ENCODE measurements at places on chromosomes 4 and X.
A peak's percentile ranks its signal among the peaks of the same experiment; 100 is the strongest.

- DNase-seq: no peak
Measured at GRCh38 chrX:38732866-38733265, 68.4 kb upstream of the MID1IP1 start.

GRCh38 chrX:37818031-37818430, 29.3 kb downstream of the DYNLT3 start:
- no peak for DNase-seq

DNA sequence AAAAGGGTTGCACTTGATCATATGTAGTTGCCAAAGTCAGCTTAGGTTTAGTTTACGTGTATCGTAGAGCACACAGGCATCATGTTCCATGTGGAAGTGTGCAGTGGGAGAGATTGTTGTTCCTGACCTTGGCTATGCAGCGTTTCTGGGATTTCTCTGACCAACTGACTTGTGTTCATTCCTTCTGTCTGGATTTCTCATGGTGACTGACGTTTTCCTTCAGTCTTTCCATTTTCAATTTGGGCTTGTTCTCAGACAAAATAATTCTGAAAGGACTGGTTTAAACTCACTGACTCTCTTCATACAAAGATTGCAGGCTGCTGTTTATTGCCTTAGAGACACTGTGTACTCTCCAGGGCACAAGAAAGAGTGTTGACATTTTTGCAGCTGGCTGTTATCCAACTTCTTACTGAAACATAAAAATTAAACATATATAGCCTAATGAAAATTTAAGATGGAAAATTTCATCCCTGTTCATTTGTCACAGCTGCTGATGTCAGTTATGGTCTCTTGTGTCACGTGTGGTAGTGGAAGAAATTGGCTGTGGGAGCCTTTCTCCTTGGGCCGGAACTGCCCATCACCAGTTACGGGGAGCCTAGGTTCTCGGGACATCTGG, 95.4 kb downstream of the TNIP2 start:
- DNase-seq: no peak

- no peak for DNase-seq
Measured at GRCh38 chr4:17285747-17286146, 226.1 kb downstream of the QDPR start.

DNA sequence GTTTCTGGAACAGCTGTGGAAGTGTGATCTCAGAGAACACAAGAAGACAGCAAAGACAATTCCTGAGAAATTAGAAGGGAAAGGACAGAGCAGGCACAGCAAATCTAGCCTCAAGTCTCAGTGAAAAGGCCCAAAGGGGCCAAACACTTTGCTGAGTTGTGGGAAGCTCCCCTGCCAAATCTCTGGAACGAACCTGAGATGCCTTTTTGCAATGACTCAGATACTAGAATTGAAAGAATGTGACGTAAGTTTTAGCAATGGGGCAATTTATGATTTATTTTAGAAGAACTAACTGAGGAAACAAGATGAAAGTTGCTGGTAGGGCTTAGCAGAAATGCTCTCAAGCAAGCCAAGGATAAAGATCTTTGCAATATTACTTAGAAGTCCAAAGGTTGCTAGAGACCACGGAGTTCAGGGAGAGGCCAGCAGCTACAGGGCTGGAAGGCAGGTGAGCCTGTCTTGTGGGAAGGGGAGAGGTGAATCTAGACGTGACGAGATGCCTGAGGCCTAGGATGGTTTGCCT, 92.8 kb downstream of the AMELX start:
- no peak for DNase-seq

- no peak for DNase-seq
Measured at GRCh38 chr4:139470997-139471665, 17.2 kb downstream of the RAB33B start.

- no peak for DNase-seq
Measured at GRCh38 chr4:150368667-150369066, 213.3 kb upstream of the MAB21L2 start.

DNA sequence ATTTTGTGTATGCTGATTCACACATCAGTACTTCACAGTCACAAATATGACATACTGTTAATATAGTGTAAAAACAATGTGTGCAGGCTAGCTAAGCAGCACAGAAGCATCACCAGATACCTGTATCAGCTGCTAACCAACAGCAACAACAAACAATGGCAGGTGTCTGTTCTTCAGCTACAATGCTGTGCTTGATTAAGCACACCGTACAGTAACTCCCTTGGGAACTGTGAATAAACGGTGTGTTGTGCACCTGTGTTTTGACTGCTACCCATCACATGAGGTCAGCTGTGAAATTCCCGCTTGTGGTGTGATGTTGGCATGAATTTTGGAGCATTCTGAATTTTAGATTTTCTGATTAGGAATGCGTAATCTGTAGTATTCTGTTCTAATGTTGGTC, 379.7 kb upstream of the FAT1 start:
- DNase-seq: no peak

GRCh38 chr4:156294577-156294976, 340.9 kb upstream of the CTSO start:
- no peak for DNase-seq

GRCh38 chr4:87985097-87985886, 9.8 kb downstream of the SPP1 start:
- DNase-seq: peak; percentile 35

DNA sequence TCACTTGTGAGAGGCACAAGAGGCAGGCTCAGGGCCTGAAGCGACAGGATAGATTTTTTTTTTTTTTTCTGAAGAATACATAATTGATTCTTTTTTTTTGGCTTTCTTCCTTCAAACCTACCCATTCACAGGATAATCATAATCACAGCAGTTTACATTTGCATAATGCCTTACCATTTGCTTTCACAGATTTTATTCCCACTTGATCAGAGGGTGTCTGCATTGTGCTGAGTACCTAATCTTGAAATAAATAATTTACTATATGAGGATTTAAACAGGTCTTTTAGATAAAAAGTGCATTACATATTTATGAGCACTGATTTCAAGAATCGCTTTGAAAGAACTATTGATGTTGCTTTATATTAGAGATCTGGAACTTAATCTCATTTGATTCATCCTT, 219.3 kb downstream of the SPRY1 start:
- DNase-seq: no peak

DNA sequence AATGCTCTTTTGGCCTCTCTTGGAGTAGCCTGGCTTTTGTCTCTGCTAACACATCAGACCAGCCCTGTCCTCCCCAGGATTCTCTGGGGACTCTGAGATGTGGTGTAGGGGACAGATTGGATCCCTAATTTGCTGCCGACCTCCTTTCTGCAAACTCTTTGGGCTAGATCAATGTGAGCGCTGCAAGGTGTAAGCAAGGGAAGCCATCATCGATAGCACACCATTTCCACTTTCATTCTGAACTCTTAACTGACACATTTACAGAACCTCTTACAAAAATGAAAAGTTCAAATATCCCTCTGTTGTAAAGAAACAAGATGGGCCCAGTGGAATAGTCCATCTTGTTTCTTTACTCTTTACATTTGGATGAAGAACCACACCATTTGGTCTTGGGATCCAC, 46.6 kb downstream of the PGRMC2 start:
- no peak for DNase-seq

- no peak for DNase-seq
Measured at GRCh38 chr4:65250916-65251315, 419.4 kb downstream of the EPHA5 start.

DNA sequence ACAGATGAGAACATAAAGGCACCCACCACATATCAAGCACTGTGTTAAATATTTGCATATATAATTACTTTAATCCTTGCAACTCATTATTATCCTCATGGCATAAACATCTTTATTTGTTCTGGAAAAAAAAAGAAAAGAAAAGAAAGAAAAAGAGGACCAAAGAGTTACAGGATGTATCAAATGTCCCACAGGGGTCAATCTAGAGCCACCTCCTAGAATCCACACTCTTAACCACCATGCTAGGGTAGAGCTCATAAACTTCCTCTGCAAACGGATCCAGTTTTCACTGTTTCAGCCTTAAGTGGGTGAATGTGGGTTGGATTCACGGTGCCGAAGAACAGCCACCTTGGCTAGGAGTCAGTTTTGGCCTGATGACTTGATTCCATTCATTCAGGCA, 171.1 kb upstream of the PPARGC1A start:
- DNase-seq: no peak

GRCh38 chrX:24515447-24515846, 50.4 kb downstream of the PDK3 start:
- no peak for DNase-seq

- peak; percentile 61 for DNase-seq
Measured at GRCh38 chrX:48071064-48071985, at the start of gene ZNF630. TSS of gene ZNF630 (minus strand) at chrX:48071640. CDS start at chrX:48066886, 4,754 bp downstream.

GRCh38 chr4:184792950-184793555, 32.7 kb downstream of the ACSL1 start:
- peak; percentile 50 for DNase-seq

GRCh38 chr4:25861280-25861950, 1.4 kb downstream of the SEL1L3 start:
- DNase-seq: peak; percentile 5

- peak; percentile 65 for DNase-seq
Measured at GRCh38 chr4:55866973-55867574, 13.6 kb downstream of the EXOC1 start.

DNA sequence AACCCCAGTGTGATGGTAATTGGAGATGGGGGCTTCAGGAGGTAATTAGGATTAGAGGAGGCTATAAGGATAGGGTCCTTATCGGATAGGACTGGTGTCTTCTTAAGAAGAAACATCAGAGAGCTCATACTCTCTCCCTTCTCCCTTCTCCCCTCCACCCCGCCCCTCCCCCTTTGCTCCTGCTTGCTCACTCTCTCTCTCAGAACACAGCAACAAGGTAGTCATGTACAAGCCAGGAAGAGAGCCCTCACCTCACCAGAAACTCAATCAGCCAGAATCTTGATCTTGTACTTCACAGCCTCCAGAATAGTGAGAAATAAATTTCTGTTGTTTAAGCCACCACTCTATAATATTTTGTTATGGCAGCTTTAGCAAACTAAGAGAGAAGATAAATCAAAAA, 4.5 kb downstream of the DDX60L start:
- DNase-seq: peak; percentile 14

GRCh38 chr4:149203256-149204001, 612.2 kb downstream of the IQCM start:
- no peak for DNase-seq

- no peak for DNase-seq
Measured at GRCh38 chrX:54785901-54786300, 12.2 kb downstream of the ITIH6 start.

GRCh38 chr4:8922481-8922880, 50.8 kb upstream of the HMX1 start:
- no peak for DNase-seq

GRCh38 chrX:41604766-41605543, 83.8 kb upstream of the GPR34 start:
- no peak for DNase-seq

- no peak for DNase-seq
Measured at GRCh38 chr4:140839888-140840790, 84.0 kb upstream of the TBC1D9 start.

DNA sequence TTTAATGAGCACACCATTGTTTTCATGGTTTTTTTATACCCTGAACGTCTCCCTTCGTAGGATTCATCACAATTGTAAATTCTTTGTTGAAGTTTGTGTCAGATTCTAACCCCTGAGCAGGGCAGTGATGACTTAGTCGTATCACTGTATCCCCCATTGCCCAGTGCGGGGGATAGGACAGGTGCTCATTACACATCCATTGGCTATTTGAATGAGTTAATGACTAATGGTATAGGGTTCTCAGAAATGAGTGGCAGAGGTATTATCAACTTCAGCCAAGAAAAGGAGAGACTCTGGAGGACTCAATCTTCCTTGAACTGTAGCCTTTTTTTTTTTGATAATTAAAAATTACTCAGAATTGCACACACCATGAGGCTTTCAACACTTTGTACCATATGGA, 64.6 kb downstream of the SYNPO2 start:
- no peak for DNase-seq

DNA sequence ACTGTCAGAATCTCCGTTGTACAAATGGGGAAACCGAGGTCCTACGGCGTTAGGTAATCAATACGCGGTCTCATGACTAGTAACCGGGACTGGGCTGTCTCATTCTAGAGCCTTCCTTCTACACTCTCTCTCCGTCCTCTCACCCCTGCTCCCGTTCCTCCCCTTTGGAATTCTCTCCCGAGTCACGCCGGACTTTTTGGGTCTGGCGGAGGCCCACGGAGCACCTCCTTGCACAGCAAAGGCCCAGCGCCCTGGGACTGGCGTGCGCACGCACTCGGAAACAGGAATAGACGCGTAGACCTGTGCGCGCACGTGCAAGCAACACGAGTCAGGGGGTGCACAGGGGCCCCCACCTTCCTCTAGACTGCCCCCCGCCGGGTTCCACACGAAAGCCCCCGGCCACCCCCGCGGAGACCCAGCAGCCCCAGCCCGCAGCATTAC, 361 bp downstream of the QDPR start:
- DNase-seq: peak; percentile 36

GRCh38 chr4:98113012-98113411, 30.3 kb downstream of the STPG2 start:
- no peak for DNase-seq

DNA sequence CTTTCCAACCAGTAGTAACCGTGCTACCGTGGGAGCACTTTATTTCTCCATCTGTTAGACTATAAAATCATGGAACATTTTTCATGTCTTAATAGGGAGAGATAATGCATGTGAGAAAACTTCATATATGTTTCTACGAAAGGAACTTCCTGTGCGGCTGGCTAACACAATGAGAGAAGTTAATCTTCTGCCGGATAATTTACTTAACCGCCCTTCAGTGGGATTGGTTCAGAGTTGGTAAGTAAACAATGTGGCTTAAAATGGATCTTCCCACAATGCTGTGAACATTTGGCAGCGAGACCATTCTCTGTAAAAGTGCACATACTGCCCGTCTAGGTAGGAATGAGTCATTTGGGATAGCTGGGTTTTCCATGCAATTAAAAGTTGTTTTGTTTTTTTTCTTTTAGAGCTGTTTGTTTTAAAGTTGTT, 29.6 kb downstream of the PDK3 start:
- DNase-seq: no peak

DNA sequence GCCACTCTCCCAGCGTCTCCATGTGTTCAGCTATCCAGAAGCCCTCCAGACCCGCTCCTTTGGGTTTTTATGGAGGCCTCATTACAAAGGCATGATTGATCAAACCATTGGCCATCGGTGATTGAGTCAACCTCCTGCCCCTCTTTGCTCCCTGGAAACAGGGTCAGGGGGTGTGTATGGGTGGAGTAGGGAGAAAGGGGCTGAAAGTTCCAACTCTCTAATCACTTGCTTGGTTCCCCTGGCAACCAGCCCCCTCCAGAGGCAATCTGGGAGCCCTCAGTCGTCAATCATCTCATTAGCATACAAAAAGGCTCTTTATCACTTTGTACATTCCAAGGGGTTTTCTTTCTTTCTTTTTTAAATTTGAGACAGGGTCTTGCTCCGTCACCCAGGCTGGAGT, 2.3 kb downstream of the TRIM2 start:
- no peak for DNase-seq

All from CD4-positive, alpha-beta T cell treated with Interleukin-15 for 4 hours (primary cell).